Kidney capillary endothelial cell (primary cell): ENCODE measurements at places on chromosomes 7 and 10.

DNA sequence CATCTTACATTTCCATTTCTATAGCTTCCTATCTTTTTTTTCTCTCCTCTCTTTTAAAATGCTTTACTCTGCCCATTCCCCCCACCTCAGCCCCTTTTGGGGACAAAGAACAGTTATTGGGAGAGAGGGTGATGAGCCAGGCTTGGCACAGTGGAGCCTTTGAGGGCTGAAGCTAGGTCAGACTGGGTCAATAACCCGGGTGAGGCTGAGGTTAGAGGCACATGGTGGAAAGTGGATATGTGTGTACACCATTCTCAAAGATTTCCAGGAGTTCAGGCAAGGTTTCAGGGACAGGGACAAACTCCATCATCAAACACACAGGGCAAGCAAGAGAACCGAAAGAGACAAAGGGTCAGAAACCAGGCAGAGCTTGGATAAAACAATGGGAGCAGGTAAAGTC, 11.5 kb downstream of the ABCB4 start:
- DNase-seq = no peak

- DNase-seq = no peak
Measured at GRCh38 chr10:11176746-11177145, 159.1 kb downstream of the CELF2 start.

DNA sequence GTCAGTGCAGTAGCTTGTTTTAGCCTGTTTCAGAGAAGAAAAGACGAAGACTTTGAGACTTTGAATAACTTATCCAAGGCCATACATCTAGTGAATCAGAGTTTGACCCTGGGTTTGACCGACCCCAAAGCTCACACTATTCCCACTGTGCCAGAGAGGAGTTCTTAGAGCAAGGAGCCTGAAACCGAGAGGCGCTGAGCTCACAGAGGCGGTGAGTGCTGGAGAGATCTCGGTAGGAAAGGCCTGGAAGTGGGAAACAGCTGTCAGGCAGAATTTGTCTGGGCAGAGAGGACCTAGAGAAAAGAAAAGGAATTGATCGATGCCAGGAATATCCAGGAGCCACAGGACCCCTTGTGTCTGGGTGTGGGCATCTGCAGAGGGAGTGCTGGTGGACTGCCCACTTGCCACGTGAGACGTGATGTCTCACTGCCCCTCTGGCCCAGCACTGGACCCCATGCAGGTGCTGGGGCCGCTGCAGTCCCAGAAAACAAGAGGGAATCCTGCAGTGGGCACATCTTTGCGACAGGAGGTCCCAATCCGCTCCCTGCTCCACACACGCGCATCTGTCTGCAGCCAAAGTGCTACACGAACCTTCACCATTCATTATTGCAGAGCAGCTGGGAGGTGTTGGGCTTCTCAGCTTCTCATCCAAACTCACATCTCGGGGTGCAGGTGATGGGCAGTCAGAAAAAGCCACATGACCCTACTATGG, 6.2 kb downstream of the CALML3 start:
- DNase-seq = no peak

- DNase-seq = no peak
Measured at GRCh38 chr10:44993226-44993921, 7.3 kb upstream of the ZNF22 start.

DNA sequence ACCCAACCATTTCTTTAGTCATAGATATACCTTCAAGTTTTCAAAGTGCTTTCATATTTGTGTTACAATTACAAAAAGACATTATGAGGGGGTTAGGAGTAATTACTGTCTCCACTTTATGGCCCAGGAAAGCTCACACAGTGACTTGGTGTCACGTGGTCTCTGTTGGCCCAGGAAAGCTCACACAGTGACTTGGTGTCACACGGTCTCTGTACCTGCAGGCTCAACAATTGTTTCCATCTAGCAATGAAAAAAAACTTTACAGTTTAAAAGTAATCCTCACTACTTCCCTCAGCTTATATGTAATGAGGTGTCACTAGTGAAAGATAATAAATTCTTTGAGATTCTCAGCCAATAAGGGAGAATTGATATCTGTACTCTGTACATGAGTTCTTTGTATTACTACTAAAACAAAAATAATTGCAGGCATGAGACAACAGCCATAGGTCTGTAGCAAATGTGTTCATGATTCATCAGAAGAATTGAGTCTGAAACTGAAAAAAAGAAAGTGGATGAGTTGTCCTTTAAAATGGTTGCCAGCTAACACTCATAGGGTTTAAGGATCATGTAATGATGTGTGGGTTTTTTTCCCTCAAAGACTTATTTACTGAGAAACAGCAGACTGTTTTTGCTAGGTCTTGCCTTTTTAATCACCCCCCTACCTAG, 10.9 kb downstream of the OGDH start:
- DNase-seq = no peak

- no peak for DNase-seq
Measured at GRCh38 chr10:60747817-60748469, 30.3 kb upstream of the CDK1 start.

DNA sequence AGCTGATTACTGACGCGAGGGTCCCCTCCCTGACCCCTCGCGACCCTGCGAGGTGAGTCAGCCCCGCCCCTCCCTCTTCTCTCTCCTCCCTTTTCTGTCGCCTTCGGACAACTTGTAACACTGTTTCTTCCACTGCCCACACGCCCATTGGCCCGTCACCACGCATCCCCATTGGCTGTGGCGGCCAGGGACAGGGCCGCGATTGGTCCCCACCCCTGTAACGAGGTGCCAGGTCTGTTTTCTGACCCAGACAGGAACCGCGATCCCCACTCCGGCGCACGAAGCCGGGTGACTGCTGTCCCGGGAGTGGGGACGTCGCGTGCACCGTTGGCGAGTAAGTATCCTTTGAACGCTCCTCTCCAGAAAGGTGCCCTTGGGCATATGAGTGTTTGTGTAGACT, at the start of gene STRA8:
STRA8 (plus strand) TSS at position 269 of the 400 bp plus-strand sequence. CDS start 6,687 bp downstream, outside the sequence.
- no peak for DNase-seq

DNA sequence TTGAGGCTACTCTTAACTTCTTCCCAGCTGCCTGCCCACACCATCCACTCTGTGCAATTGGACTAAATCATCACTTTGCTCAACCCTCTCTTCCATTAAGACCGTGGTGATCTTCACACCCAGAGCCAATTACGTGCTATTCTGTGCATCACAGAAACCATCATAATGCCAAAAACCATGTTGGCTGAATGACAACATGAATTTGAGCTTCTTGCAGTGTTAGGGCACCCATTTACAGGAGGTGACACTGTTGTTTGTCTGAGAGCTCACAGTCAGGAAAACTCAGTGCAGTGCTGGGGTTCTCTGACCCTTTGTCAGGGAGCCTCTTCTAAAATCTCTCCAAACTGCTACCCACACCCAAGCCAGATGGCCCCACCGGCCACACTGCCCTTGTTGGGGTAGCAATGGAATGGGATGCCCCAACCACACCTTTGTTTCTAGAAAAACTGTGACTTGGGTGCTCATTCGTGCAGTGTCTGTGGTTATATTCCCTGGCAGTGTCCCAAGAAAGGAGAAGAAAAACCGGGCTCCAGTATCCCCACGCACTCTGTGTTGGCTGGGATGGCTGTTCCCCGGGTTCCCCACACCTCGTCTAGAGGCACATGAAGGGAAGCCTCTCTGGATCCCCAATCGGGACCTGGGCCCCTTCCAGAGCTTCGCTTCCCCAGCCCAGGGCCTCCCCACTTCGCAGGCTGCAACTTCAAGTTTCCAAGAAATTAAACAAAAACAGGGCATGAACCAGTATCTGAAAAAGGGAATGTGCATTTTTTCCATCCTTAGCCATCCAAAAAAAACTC, 2.0 kb upstream of the TNS3 start:
- DNase-seq = no peak

- no peak for DNase-seq
Measured at GRCh38 chr7:4714767-4715409, 32.8 kb downstream of the FOXK1 start.

DNA sequence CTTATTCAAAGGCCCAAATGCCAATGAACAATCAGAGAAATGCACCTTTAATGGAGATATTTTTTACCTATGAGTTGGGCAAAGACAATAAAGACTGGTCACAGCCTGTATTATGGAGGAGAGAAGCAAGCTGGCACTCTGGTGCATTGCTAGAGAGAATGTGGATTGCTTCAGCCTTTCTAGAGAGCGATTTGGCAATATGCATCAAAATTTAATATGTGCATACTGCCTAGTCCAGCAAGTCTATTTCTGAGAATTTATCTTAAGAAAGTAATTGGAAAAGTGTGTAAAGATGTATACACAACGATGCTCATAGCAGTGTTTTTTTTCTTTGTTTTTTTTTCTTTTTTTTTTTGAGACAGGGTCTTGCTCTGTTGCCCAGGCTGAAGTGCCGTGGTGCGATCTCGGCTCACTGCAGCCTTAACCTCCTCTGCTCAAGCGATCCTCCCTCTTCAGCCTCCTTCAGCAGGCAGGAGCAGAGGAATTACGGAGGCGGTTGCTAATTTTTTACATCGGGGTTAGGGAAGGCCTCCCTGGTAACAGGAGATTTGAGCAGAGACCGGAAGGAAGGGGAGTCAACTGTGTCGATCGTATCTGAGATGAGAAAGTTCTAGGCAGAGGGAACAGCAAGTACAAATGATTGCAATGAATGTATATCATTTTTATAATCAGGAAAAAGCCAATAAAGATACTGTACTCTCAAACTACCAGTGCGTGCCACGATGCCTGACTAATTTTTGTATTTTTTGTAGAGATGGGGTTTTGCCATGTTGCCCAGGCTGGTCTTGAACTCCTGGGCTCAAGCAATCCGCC, 16.4 kb downstream of the KIAA1549 start:
- DNase-seq = no peak
